ENCODE measurements at places on chromosomes 6 and 20.

DNA sequence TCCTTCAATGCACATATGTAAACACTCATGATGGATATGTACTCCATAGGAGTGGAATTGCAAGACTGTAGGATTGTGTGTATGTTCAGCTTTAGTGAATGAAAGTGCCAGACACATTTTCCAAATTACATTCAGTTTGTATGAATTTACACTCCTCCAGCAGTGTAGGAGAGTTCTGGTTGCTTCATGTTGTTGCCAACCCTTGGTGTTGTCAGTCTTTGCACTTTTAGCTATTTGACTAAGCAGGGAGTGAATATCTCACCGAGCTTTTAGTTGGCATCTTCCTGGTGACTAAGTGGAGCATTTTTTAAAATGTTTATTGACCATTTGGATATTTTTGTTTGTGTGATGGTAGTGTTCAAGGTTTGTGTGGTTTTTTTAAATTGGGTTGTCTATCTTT is 23.9 kb downstream of the NKX2-4 start:
- DNase-seq: no peak

DNA sequence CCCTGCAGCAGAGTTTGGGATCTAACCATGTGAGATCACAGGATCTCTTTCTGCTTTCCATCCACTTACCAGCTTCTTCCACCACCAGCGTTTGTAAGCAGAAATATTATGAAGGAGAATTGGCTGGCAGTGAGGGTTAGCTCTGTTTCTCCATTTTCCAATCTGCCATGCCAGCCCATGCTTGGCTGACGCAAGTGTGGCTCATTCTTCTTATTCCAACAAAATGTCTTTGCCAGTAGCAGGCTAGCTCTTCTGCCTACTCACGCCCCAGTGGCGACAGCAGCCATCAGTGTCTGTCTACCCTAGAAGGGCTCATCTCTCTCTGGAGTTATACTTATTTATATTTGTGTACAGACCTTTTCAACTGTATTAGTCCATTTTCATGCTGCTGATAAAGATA is 286.2 kb downstream of the FARS2 start:
- no peak for DNase-seq

- no peak for DNase-seq
Measured at GRCh38 chr20:39310363-39310995, 348.3 kb downstream of the DHX35 start.

DNA sequence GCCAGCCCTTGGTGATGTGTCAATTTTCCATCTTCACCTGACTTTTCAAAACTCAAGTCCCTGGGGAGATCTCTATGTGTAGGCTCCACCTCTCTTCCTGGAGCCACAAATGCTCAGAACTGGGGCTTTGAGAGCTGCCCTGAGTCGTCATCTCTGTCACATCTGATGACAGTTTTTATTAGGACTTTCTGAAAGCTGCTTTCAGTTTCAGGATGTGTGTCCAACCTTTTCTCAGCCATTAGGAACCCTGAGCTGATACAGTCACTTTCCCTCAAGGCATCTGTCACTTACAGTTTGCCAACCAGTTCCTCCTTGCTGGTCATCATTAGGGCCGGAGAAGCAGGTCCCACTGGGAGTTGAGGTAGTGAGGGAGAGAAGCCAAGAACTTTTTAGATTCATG is 365.9 kb upstream of the CHD6 start:
- no peak for DNase-seq

GRCh38 chr6:2542858-2543218 is 207.9 kb downstream of the MYLK4 start:
- peak; percentile 78 for DNase-seq

DNA sequence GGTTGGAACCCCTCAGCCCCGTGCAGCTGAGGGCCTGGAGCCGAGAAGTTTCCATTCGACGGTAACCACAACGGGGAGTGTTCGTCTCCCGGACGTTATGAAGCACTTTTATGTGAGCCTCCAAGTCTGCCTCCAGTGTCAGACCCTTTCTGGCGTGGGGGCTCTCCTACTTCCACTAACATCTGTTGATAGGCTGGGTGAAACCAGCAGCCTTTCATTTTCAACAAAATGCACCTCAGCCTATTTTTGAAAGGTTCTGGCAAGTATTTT is 257.4 kb downstream of the THBS2 start:
- DNase-seq: no peak

DNA sequence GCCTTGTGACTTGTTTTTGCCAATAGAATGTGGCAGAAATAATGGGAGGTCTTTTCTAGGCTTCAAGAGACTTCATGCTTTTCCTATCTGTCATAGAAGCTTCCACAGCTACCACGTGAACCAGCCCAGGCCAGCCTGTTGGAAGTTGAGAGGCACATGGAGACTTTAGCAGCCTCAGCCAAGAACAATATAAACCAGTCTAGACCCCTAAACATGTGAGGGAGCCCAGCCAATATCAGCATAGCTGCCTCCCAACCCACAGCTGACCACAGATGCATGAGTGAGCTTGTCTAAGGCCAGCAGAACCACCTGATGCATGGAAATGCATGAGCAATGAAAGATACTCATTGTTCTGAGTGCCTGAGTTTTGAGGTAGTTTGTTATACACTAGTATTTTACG is 540.7 kb upstream of the BTBD3 start:
- DNase-seq: no peak

- no peak for DNase-seq
Measured at GRCh38 chr20:50100552-50100951, 12.4 kb downstream of the UBE2V1 start.

- DNase-seq: peak; percentile 57
Measured at GRCh38 chr6:156279261-156279969, 497.8 kb upstream of the ARID1B start.

- DNase-seq: no peak
Measured at GRCh38 chr6:35833536-35833935, 28.4 kb downstream of the LHFPL5 start.

DNA sequence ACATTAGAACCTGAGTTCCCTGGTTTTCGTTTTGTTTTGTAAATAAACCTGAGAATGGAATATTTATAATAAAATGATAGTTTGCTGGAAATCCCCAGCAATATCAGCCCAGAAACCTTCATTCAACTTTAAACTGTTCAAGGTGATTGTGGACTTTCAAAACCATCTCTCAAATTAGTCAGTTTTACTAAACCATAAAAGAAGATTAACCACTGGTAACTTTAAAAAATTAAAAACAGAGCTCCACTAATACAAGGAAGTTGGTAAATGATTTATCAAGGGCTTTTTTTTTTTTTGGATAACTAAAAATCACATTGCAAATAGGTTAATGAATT is 10.0 kb downstream of the MBOAT1 start:
- DNase-seq: no peak

DNA sequence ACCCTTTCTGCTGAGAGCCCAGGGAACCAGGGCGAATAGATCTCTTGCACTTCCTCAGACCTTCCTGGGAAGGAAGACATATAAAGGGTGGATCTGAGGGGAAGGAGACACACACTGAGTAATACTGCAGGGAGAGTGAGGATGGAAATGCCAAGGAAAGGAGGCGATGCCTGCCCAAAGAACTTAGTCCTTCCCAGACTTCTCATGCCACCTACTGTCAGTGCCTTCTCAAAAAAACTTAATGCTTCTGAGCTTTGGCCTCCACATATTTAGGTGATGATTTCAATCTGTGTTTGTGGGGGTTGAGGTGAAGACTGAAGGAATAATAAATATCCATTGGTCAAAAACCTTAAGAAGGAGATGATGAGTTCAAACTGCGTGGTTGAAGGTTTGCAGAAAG is 9.7 kb downstream of the BTN3A1 start:
- no peak for DNase-seq

- DNase-seq: no peak
Measured at GRCh38 chr20:38138086-38138778, 26.8 kb downstream of the TGM2 start.

GRCh38 chr20:50668326-50668725 is 23.0 kb downstream of the RIPOR3 start:
- no peak for DNase-seq

DNA sequence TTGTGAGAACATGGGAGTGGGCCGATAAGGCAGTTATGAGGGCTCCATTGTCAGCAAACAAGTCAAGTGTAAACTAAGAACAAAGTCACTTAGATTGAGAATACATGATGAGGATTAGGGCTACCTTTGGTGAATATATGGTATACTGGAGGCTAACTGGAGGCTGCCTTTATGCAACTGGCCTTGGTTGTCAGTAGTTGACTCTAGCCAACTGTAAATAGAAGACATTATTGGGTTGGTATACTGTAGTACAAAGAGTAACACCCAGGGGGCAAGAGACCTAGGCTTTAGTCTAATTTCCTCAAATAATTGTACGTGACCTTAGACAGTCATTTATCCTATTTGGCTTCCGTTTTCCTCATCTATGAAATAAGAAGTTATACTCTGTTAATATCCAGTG is 235.2 kb downstream of the ARID1B start:
- no peak for DNase-seq

DNA sequence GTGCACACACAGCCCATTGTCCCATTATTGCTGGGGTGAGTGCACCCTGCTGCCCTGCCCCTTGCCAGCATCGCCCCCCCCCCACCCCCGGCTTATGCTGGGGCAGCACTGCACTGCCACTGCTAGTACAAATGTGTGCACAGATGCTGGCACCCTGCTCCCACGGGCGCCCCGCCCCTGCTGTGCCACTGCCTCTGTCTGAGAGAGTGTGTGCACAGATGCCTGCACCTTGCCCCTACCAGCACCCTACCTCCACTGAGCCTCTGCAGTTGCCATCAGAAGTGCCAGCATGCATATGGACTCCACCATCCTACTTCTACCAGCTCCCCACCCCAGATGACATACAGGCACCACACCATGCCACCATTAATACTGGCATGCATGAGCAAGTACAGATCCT is 454.6 kb upstream of the KHDRBS2 start:
- DNase-seq: no peak

DNA sequence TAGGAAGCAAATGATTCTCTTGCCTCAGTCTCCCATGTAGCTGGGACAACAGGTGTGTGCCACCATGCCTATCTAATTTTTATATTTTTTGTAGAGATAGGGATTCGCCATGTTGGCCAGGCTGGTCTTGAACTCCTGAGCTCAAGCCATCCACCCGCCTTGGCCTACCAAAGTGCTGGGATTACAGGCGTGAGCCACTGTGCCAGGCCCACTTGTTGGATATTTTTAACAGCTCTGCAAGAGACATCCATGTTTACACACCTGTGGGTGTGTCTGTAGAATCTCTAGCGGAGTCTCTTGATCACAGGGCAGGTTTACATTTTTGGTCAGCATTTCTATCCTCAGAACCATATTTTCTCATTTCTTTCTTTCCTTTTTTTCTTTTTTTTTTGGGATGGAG is 53.1 kb upstream of the ZFP64 start:
- no peak for DNase-seq

DNA sequence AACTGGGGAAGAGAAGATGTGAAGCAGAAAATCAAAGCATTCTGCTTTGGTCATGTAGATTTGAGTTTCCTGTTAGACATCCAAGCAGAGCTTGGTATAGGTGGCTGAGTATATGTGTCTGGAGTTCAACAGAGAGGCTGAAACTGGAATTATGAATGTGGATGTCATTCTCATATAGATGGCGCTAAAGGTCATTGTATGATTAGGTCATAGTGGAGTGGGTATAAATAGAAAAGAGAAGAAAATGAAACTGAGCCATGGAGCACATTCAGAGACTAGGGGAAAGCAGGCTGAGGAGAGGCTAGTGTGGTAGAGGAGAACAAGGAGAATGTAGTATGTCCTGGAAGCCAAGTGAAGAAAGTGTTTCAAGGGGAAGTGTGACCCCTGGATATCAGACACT is 295.6 kb upstream of the PLN start:
- DNase-seq: peak; percentile 3

- DNase-seq: no peak
Measured at GRCh38 chr6:52077180-52077884, 10.1 kb downstream of the PKHD1 start.

DNA sequence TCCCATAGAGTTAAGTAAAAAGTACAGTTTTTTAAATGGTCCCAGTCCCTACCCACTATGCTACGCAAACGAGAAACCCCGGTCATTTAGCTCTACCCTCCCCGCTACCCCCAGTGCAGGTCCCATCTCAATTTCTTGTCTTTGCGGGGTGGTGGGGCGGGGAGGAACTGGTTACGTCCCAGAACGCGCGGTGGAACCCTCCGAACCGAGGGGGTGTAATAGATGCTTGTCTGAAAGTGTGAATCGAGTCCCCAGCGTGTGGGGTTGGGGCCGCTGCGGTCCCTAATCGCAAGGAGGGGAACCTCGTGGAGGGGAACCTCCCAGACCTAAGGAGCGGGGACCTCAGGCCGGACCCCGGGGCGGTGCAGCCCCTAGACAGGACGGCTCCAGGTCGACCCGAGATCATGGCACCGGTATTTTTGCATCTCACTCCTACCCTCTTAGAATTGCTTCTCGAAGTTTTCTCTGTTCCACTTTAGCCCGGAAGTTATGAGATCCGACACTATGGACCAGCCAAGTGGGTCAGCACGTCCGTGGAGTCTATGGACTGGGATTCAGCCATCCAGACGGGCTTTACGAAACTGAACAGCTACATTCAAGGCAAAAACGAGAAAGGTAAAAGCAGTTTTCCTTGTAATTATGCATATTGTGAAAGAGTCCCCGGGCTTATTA is 779 bp downstream of the HEBP2 start:
- no peak for DNase-seq

- DNase-seq: peak; percentile 95
Measured at GRCh38 chr6:134389129-134389528, 71.2 kb upstream of the SGK1 start.

GRCh38 chr6:170439366-170440361 is 113.4 kb downstream of the PSMB1 start:
- DNase-seq: no peak

- no peak for DNase-seq
Measured at GRCh38 chr6:124076336-124077048, 272.8 kb downstream of the NKAIN2 start.

DNA sequence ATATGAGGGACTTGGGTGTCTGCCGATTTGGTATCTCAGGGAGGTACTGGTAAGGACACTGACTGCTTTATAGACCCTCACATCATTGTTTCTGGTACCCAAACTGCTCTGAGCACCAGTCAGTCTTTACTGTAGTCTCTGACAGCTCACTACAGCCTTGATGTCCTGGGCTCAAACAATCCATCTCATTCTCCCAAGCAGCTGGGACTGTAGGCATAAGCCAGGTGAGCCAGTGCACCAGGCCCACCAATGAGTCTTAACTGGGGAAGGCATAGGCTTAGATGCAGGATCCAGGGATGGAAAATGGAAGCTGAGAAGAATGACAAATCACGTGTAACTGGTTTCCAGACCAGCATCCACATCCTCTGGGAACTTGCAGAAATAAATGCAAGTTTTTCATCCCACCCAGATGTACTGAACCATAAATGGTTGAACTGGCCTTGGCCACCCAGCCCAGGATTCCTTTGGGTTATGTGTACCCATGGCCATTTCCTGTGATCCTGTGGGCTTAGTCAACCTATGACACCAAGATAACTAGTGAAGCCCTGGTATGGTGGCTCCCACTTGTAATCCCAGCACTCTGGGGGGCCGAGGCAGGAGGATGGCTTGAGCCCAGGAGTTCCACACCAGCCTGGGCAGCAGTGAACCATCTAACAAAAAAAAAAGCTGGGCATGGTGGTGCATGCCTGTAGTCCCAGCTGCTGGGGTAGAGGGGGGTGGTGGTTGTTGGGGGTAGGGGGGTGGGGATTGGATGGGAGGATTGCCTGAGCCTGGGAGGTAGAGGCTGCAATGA is 5.8 kb downstream of the TUBB start:
- no peak for DNase-seq

- DNase-seq: peak; percentile 38
Measured at GRCh38 chr6:139472351-139473015, 98.0 kb upstream of the CITED2 start.

GRCh38 chr6:45645302-45645701 is 267.6 kb upstream of the SUPT3H start:
- no peak for DNase-seq
